ENCODE measurements at places on chromosomes 4 and X. TPM values are rescaled to one million over a fixed set of nuclear protein-coding genes. Genes with fewer than 3 reads are reported as not detected.

DNA sequence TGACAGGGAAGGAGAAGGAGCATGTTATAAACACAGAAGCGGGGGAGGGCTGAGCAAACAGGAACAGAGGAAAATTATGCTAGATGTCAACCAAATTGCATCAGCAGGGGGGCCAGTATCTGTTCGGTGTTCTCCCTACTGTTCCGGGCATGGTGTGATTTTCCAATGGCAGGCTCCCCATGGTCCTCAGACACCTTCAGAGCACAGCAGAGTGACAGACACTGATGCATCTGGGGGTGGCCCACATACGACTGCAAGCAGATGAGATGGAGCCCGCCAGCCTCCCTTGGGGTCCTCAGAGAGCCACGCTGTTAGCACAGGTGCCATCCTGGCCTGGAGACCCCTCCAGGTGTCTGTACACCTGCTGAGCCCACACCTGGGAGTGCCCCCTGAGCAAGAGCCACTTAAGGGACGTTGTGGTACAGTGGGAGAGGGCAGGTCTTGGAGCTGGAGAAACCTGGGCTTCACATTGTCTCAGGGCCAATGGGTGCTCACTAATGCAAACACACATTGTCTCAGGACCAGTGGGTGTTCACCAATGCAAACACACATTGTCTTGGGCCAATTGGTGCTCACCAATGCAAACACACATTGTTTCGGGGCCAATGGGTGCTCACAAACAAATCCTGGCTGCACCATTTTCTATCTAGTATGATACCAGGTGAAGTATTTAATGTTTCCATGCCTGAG lies 95.4 kb downstream of the SLC2A9 start:
- DNase-seq, result no peak

DNA sequence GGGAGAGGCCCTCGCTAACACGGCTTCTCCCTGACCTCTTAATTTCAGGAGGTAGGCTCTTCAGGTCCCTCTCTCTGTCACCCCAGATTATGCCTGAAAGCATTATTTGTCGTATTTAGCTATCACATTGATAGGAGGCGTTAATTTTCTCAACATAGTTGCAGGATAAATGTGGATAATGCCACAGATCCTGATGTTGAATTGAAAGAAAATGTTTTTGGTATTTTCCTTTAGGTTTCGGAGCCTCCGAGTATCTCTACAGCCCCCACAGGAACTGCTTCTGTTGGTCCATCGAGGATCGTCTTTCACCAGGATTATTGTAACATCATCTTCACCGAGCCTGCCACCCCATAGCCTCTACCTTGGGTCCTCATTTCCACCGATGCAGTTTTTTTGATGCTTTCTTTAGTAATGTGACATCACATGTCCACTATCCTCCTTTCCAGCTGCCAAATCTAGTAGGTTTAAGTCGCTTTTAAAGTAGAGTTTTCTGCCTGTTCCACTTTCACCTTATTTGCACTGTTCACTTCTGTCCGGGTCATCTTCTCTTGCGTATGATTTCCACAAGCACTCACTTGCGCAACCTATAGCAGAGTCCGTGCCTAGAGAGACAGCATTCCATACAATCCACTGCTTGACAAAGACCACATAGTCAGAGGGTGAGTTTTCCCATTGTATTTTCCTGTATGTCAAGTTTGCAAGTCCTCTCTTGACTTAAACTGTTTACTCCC lies 665 bp downstream of the TIGD2 start:
- DNase-seq, result peak; percentile 12

DNA sequence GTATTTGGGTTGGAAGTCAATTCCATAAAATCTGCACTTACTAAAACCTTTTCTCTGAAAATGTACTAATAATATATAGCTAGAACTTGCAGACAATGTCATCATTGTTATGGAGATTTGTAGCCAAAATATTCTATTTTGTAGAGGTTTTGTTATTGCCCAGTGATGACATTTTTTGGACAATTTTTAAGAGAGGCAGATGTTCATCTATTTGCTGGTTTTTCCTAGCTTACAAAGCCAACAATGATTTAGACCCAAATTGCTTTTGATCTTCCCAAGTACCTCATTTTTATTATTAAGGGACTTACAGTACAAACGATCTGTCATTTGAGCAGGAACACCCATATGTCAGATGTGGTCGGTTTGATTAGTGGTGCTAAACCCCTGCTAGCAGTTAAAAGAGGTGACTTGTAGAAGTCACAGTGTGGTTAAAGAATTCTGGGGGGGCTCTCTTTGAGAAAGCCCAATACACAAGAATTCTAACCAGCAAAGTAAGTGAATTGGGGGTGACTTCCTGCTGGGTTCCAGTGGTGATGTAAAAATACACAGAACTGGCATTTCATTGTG lies 136.2 kb downstream of the KIT start:
- DNase-seq, result no peak

GRCh38 chr4:40998675-40999358 lies 215.5 kb downstream of the APBB2 start:
- no peak for DNase-seq

SPACA5 gene
- not detected for total RNA-seq

CDKL2 gene
- 10.1 TPM for total RNA-seq

CAPN6 gene
- 47.4 TPM for total RNA-seq
